Pons (tissue), 1 donor: ENCODE measurements at places on chromosomes 7 and 10.

GRCh38 chr10:81248886-81249285, 626.1 kb upstream of the NRG3 start:
- no peak for DNase-seq

DNA sequence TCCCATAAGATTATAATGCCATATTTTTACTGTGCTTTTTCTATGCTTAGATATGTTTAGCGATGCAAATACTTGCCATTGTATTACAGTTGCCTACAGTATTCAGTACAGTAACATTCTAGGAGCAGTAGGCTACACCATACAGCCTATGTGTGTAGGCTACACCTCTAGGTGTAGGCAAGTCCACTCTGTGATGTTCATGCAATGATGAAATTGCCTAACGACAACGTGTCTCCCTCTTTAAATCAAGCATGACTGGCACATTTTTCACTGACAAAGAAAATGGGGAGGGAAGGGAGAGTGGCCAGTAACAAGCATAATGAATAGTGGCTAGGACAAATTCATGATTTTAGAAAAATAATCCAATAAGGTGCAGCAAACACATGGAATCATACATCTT, 1.7 kb downstream of the NCAPG2 start:
- no peak for DNase-seq

DNA sequence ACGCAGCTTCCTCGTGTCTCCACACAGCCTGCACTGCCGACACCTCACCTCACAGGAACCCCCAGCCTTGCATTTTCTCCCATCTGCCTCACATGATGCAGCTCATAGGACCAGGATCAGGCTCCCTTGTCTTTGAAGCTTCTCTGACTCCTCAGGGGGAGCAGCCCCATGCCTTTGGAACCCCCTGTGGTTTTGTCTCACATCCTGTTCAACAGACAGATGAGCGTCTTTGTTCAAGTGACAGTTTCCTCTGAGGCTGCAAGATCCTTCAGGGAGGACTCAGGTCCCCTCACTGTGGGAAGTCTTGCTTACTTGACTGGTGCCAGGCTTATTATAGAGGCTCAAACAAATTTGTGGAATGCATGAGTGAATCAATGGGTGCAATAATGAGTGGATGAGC, 667.1 kb downstream of the INHBA start:
- no peak for DNase-seq

DNA sequence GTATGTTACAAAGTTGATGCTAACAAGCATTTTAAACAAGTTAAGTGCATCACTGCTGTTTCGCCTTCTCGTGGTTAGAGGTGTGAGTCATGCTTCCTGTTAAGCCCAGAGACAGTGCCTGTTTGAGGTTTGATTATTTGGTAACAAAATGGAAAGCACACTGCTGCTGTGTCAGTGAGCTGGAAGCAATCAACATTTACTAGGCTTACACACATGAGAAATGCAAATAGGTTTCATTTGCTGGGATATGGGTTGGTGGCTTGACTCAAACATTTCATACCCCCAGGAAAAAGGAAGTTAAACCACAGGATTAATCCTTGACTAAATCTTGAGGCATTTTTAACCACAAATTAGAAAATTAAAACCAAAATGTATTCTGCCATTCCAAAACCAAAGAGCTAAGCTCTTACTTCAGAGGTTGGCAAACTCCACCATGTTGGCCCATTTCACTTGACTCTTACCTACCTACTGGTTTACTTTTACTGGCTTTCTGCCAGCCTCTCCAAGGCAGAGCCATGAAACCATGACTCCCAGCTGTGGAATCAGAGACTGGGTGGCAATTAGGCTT, 139.2 kb downstream of the ETV1 start:
- no peak for DNase-seq

DNA sequence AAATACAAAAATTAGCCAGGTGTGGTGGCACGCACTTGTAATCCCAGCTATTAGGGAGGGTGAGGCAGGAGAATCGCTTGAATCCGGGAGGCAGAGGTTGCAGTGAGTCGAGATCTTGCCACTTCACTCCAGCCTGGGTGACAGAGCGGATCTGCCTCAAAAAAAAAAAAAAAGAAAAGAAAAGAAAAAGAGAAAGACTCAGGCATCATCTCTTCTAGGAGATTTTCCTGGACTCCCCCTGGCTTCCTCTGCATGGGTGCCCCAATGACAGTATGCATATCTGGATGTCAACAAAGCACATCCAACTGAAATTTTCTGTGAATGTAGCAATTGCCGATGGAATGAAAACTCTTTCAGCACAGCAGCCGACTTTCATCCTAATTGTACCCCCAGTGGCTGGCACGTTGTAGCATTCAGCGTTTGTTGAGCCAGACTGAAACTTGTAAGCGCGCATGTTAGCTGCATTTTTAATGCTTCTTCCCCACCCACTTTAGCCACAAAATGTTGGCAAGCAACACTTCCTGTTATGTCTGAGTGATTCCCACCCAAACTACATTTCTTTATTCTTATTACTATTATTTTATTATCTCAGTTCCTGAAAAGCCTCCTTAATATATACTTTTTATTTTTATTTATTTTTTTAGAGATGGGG, 70.2 kb downstream of the PRTFDC1 start:
- DNase-seq: no peak

- no peak for DNase-seq
These were observed 894.5 kb upstream of the MBL2 start for GRCh38 chr10:53667063-53667462.

GRCh38 chr10:43224321-43224720, 42.5 kb downstream of the RASGEF1A start:
- no peak for DNase-seq

DNA sequence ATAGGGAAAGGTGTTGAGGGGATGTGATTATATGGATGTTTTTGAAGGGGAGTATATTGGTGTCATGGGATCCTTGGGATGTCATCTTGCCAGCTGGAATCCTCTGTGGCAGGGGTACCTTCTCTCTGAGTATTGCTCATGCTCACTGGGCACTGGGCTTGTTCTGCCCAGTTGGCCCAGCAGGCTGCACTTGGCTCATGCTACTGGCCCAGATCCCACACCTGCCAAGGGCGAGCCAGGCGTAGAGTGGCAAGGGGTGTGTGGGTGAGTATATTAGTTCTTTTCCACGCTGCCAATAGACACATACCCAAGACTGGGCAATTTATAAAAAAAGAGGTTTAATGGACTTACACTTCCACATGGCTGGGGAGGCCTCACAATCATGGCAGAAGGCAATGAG, 311.9 kb downstream of the AUTS2 start:
- no peak for DNase-seq
